ENCODE measurements at places on chromosomes 6 and 20. TPM values are rescaled to one million over a fixed set of nuclear protein-coding genes. Genes with fewer than 3 reads are reported as not detected.

DNA sequence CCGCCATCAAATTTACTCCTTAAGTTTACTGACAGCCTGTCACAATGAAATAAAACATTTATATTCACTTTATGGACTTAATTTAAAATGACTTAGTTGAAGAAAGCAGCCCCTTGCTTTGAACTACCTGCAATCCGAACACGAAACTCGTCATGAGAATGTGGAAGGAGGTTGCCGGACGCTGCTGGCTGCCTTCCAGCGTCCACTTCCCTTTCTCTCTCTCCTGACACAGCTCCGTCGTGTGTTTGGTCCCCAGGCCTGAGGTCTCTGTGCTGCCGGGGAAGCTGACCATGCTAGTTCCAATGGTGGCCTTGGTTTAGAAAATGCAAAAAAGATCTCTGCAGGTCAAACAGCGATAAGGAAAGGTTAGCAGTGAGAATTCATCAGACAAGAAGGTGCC lies 519.7 kb downstream of the CDH26 start:
- no peak for DNase-seq

GRCh38 chr6:81987293-81987692 lies 234.8 kb upstream of the TENT5A start:
- no peak for DNase-seq

DNA sequence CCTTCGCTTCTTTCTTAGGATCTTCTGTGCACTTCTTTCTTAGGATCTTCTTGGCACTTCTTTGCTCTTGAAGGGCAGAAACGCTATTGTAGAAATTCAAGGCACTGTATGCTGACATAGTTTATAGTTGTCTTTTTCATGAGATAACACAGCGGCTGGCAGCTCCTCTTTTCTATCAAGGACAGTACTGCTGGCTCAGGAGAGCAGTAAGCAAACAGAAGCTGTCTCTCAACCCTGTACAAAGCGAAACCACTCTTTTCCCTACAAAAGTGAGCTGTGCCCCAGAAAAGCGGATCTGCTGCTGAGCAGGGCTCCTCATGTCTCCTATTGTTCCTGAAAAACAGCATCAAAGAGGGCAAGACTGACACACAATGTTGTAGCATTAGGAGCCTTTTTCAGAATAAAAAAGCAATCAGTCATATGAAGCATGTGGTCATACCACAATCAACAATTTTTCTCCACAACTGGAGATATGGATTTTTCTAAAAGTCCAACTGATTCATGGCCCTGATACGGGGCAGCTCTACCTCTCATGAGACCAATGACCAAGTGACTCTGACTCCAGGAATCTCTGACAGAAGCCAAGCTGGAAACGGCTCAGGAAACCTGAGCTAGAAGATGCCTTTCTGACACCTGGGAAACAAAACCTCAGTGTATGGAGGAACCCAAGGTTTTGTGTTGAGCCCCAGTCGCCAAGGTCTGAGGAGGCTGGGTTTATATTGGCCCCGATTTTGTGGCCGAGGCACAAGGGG lies 255.9 kb downstream of the ESR1 start:
- DNase-seq = no peak

GRCh38 chr6:167127785-167128531 lies 5.1 kb downstream of the CCR6 start:
- no peak for DNase-seq

DNA sequence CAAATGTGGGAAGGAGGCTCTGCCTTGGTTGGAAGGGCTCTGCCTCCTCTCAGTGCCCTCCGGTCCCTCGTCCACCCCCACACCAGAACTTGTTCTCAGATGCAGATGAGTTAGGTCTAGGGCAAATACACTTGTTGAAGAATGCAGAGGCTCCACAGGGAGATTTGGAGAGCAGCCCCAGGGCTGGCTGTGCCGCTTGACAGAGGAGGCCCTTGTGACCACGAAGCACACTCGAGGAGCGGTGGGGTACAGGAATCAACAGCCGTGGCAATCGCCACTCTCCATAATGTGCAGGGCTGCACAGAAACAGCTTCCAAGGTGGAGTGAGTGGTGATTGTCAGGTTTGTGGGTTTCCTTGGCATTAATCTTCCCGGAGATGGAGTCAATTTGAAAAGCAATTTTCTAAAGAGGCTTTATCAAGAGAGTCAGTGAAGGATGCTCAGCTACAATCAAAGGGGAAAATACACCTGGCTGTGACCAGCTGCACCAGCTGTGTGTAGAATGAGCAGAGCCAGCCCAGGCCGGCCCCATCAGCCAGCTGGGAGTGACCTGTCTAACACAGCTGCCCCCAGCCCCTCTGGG lies 59.5 kb downstream of the BFSP1 start:
- no peak for DNase-seq

DNA sequence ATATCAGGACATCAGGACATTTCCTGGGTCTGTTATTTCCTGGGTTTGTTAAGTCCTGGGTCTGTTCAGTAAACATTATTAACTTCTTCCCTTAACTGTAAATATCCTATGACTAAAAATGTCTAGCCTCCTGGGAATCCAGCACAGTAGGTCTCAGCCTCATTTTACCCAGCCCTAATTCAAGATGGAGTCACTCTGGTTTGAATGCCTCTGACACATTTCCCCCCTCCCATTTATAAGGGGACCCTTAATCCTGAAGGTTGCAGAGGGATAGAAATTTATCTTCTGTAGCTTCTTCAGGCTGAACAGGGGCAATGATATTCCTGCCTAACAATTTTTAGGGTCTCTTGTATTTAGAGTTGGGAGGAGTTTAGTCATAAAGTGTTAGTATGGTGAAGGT lies 21.8 kb downstream of the RNF182 start:
- no peak for DNase-seq

The FHL5 gene
- not detected for total RNA-seq

The SNX21 gene
- 1.1 TPM for total RNA-seq

All from activated T-helper 1 cell treated with anti-CD3 and anti-CD28 coated beads, Interleukin-12 subunit alpha, Interleukin-12 subunit beta, Interleukin-2, Interleukin-4 antibody, amounts not matched to agents 30 ng/mL and 10 ng/mL and 1 ng/mL, durations not matched to agents 14 hours and 24 hours and 36 hours (primary cell).